ENCODE measurements at places on chromosomes 4 and X.

- DNase-seq, result no peak
Measured at GRCh38 chr4:98482847-98483806, 175.3 kb downstream of the TSPAN5 start.

DNA sequence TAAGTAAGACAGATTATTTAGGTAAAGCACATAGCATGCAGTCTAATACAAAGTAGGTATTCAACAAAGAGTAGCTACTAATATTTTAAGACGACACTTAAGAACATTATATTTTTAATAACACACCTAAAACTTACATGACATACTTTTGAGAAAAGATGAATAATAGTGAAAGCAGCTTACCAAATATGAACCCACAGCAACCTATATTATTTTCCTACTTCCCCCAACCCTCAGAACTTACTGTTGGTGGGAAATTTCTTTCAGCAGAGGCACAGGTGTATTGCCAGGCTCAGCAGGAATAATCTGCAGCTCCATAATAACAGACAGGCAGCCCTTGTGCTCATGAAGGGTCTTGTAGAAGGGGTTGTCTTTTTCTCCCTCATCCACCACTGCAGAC lies 498.9 kb downstream of the GLUD2 start:
- no peak for DNase-seq

DNA sequence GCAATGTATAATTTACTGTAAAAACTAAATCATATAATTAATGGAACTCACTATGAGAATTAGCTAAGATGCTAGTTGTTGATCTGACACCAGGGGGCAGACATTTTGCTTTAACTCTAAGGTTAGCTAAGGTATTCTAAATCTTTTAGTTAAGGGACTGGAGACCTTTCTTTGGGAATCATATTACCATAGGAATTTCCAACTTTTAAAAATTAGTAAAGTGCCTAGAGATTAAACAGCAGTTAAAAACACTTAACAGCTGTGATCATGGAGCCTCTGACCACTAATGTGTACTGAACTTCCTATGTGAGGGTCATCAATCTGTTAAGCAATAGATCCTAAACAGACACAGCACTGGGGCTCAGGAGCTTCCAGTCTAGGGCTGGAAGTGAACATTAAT lies 226.6 kb downstream of the NSUN7 start:
- DNase-seq, result no peak

GRCh38 chr4:58138786-58139668 lies 1028.8 kb upstream of the IGFBP7 start:
- no peak for DNase-seq

DNA sequence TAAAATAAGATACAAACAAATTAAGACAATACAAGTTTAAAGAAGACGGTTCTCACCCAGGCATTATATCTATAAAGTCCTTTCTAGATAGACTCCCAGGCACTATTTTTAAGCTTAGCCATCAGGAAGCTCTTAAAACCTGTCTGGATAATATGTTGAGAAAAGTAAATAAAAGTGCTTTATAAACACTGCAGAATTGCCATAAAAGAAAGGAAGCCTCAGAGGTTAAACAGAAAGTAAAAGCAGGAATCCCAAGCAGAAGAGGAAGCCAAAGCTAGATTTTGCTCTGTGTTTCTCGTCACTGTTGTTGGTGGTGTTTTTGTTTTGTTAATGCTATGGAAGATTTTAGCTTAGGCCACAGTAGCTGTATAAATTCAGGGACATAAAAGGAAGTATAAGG lies 1267.3 kb downstream of the PCDH19 start:
- no peak for DNase-seq
